ENCODE measurements at places on chromosomes 1 and 21. TPM values are rescaled to one million over a fixed set of nuclear protein-coding genes. Genes with fewer than 3 reads are reported as not detected.

GRCh38 chr1:165958306-165958705, 130.9 kb downstream of the UCK2 start:
- H3K4me1 ChIP-seq = no peaks in the 10 kb centered on the region
- DNase-seq = no peak
- no peaks in the 10 kb centered on the region for H3K36me3 ChIP-seq
- no peak overlapping the region for H3K27ac ChIP-seq

DNA sequence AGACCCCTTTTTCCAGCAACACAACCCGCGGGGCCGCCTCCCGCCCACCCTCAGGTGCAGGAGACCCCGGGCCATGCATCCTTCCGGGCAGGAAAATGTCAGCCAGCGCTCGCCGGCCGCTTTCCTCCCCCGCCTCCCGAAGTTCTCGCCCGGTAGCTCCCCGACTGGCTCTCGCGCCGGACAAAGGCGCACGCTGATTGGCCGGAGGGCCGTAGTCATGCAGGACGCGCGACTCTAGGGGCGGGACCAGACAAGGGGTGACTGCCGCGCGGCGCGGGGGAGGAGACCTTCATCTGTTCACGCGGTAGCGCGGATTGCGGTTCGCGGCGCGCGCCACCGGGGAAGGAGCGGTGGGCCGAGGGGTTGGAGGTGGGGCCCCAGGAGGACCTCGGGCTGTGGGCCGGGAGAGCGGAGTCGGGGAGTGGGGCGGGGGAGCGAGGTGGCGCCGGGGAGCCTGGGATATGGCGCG, at the start of gene FLVCR1:
Gene FLVCR1, plus strand, starts transcription at position 284 of the 469 bp plus-strand sequence. Its CDS starts 178 bp downstream, at position 462.
- H3K27me3 ChIP-seq = no peaks in the 10 kb centered on the region
- no peaks in the 10 kb centered on the region for H3K4me1 ChIP-seq
- H3K36me3 ChIP-seq = no peaks in the 10 kb centered on the region
- peak; percentile 98 for DNase-seq

DNA sequence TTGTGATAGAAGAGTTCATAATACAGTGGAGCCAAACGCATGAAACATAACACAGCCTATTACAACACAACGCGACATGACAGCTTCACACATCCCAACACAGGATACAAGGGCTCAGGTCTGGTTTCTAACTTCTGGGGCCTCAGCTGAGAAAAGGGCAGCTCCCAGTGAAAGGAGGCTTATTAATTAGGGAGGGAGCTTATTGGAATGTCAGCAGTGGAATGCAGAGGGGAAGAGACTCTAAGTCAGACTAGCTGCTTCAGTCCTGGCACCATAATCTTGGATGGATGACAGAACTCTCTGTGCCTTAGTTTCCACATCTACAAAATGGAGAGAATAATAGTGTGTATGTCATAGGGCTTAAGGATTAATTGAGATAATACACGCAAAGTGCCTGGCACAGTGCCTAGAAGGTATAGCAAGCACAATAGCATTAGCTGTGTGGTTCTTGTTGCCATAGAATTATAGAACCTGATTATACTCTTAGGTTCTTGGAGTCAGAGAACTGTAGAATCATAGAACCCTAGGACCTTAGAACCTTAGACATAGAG, 22.7 kb upstream of the SLC2A1 start:
- H3K4me1 ChIP-seq = no peaks in the 10 kb centered on the region
- no peaks in the 10 kb centered on the region for H3K27me3 ChIP-seq
- DNase-seq = no peak
- no peak overlapping the region for H3K27ac ChIP-seq

DNA sequence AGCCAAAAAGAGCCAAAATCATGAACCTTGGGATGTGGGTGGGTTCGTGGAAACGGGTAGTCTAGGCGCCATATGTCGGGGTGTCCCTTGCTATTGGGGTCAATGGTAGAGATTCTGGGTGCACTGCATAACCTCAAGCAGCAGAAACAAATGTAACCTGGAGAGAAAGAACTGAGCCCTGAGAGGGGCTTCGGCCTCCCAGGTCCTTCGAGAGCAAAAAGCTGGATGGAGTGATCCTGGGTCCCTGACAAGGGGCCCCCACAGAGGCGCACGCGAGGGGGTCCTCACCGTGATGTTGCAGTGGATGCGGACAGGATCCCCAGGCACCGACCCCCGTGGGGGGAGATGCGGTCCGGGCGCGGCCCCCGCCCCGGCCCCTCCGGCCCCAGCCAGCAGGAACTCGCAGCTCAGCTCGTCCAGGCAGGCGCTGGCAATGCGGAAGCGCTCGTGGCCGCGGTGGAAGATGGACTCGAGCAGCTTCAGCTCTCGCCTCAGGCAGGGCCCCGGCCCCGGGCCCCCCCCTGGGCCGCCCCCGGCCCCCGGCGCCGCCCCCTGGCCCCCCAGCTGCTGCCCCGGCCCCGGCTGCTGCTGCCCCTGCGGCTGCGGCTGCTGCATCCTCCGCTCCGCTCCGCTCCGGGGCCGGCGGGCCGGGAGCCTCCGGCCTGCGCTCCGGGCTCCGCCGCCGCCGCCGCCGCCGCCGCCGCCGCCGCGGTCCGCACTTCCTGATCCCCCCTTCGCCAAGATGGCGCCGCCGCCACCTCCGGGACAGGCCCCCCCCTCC, at the start of gene UBE2Q1:
Gene UBE2Q1, minus strand, starts transcription at position 724 of the 781 bp plus-strand sequence. Its CDS starts 109 bp downstream, at position 615.
- peaks cover 29% of the 10 kb centered on the region for H3K4me1 ChIP-seq
- peak within 1 kb of the TSS; percentile 79 for H3K27ac ChIP-seq
- no peaks in the 10 kb centered on the region for H3K36me3 ChIP-seq
- peak within 1 kb of the TSS; percentile 76 for H3K4me3 ChIP-seq
- peak; percentile 74 for DNase-seq

The KRTAP13-3 gene
- not detected for total RNA-seq

The TYW3 gene
- 4.4 TPM for total RNA-seq

The SELENOF gene
- total RNA-seq = 41.3 TPM
